ENCODE measurements at places on chromosomes 13 and 19. TPM values are rescaled to one million over a fixed set of nuclear protein-coding genes. Genes with fewer than 3 reads are reported as not detected.
A peak's percentile ranks its signal among the peaks of the same experiment; 100 is the strongest.

COMP gene
- not detected for total RNA-seq

- DNase-seq = no peak
Observed at GRCh38 chr13:40878823-40879222, 89.4 kb downstream of the SLC25A15 start.

DNA sequence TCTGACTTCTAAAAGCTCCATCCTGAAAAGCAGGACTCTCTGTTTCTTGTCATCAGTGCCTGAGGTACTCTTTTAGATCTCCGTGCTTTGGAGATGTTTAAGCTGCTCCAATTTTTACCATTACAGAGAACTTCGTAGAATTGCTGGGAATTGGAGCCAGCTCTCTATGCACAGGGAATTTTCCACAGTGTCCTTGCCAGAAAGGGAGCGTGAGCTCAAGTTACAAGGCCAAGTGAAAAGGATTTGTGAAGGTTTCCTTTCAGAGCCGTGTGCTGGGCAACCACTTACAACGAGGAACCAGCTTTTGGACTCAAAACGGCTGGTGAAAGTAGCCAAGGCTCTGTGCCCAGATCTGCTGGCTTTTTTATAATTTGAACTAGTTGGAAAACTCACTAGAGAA, 82.6 kb downstream of the NUFIP1 start:
- no peak for DNase-seq

GRCh38 chr13:107866032-107866940, 349.1 kb downstream of the LIG4 start:
- no peak for DNase-seq

- no peak for DNase-seq
Observed at GRCh38 chr13:99056381-99057014, 78.6 kb upstream of the DOCK9 start.

MIR17HG gene
- total RNA-seq = 5.2 TPM

- no peak for DNase-seq
Observed at GRCh38 chr19:18500376-18500775, 21.5 kb downstream of the ELL start.

- no peak for DNase-seq
Observed at GRCh38 chr13:71864986-71865873, 1.8 kb downstream of the DACH1 start.

DNA sequence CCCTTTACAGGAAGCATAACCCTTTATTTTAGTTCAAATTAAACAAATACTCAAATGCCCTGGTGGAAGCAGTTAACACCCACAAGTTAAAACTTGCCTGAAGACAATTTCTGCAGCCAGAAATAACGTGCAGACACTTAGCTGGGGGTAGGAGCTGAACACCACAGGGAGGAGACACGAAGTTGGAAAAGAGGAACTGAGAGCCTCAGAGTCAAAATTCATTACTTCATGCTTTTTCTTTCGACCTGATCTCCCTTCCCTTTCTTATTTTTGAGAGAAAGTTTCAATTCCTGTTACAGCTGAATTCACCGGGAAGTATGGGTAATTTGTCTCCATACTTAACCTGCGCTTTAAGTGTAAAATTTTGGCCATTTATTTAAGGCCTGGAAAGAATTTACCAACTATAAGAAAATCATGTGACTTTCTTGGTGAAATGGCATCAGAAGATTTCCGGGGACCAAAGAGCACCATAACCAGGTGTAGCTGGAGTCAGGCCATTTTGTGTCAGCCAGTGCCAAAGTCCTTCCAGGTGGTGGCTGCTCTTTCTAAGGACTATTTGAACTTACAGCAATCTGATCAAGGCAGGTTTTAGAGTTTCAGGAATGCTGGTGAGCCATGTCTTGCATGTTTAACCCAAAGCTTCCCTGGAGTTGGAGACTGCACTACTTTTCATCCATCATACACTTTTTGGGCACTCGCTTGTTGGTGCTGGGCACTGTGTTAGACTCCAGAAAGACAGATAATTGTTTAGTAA, 46.5 kb upstream of the RCBTB2 start:
- no peak for DNase-seq

DNA sequence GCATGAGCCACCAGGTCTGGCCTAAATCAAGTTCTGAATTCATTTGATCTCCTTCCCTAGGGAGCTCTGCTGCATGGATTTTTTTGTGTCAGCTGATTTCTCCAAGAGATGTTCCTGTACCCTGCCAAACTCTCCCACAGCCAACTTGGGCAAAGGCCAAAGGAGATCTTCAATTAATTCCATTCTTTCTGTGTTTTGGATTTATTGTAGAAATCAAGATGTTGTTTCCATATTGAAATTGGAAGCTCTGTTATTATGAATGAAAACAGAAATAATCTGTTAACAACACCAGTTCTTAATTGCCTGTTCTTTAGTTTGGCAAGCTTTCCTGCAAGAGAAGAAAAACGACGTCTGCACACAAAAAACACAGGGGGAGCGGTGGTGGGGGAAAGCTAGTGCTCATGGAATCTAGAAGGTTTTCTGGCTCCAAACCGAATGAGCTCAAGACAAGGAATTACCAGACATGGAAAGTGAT, 86.5 kb upstream of the ABCC4 start:
- no peak for DNase-seq

DNA sequence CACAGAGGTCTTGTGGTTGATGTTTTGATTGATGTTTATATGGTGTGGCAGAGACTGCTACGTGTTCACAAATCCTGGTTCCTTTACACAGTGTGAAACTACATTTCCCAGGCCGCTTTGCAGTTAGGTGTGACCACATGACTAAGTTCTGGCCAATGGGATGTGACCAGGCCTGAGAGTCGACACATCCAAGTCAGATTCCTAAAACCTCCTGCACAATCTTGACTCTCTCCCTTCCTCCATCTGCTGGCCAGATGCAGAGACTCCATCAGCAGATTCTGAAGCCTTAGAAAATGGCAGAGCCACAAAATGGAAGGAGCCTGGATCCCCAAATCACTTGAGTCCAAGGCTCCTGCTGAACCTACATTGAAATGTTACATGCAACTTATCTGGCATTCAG, 12.6 kb downstream of the CD37 start:
- peak; percentile 53 for DNase-seq

Measured in renal cortical epithelial cell (primary cell).